ENCODE measurements at places on chromosomes 2 and 18.
A peak's percentile ranks its signal among the peaks of the same experiment; 100 is the strongest.

- no peak for DNase-seq
Measured at GRCh38 chr2:233811732-233812131, 33.6 kb downstream of the MROH2A start.

DNA sequence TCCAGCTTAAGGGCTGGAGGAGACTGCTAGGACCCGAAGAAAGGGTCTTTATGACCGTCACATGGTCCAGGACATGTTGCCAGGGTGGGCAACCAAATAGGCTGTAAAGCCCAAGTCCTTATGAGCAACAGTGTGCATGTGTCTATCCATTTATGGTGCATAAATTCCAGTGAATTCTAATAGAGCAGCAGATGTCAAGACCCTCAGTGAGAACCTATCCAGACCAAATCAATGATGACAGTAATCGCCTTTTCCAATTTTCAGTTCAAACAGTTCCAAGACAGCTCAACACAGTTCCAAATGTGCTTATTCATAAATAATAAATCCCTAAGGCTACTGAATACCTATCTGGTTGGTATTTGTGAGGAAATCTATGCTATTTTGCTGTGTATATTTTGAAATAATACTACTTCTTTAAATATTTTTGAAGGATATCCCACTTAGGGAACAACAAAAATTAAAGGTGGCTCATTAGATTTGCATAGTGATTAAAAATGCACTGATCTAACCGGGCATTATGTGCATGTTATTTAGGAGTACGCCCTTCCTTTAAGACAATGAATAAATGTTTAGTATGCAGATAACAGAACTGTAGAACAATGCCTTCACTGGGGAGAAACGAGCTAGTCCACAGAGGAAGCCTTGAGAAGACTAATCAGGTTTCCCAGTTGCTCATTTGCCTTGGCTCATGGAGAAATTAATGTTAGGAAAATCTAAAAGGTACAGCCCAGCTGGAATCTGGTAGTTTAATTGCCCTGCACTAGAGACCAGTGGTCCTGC lies 519.5 kb upstream of the CHAC2 start:
- no peak for DNase-seq

DNA sequence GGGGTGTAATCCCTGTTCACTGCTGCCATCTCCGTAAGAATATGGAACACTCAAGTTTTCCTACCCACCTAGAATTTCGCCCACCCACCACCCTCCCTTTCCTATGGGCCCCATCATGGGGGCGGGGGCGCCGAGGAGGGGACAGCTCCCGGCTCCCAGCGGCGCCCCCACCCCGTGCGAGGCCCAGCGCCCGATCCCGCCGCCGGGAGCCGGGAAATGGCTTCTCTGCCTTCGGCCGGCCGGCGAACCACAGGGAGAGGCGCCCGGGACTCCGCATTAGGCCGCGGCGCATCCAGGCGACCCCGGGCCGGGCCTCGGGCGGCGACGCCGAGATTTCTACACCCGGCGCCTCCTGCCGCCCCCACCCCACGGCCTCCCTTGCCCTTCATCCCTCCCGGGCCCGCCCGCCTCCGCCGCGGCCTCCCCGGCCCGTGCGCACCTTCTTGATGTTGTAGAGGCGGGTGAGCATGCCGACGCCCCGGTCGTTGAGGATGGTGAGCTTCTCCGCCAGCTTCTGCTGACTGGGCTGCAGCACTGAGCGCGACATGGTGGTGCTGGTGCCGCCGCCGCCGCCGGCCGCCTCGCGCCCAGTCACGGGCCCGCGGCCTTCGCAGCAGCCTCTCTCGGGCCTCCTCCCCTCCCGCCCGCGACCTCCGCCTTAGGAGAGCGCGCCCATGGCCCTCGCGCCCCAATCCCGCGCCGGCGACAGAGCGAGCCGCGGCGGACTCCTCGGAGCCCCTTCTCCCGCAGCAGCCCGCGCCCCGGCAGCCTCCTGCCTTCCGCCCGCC lies 510 bp downstream of the NCKAP1 start:
- peak; percentile 7 for DNase-seq

DNA sequence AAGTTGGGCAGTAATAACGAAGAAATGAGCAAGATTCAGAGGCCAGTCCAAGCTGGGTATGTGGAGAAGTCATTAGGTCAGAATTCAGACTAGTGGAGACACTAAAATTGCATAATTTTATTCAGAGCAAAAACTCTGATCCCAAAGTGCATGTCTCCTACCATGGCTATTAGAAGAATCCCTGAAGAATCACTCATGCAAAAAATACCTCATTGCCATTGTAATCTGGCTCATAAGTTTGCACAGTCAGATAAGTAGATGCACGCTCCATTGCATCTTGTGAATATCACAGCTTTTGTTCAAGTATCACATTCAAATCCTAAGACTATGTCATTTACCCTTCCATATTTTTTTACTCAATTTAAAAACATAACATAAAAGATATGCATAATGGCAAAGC lies 692.2 kb upstream of the KLHL29 start:
- DNase-seq = no peak

DNA sequence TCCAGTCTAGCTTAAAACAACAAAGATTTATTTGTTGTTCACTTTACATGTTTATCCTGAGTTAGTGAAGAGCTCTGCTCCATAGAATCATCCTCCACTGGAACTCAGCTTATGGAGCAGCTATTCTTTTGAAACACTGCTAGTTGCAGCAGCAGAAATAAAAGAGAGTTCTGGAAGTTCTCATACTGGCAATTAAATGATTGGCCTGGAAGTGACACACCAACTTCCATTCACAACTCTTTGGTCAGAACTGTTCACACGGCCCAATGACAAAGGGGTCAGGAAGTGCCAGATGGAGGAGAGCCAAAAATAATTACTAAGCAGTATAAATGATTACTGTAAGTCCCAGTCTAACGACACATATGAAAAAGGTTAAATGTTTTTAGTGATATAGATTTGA lies 39.1 kb downstream of the FBXO11 start:
- peak; percentile 78 for DNase-seq

GRCh38 chr18:47689371-47689770 lies 241.1 kb downstream of the SMAD2 start:
- no peak for DNase-seq

- DNase-seq = no peak
Measured at GRCh38 chr2:64477979-64478378, 24.0 kb downstream of the LGALSL start.

GRCh38 chr2:70708376-70709199 lies 59.4 kb downstream of the ADD2 start:
- DNase-seq = no peak

Measured in fibroblast of gingiva (primary cell).